ENCODE measurements at places on chromosomes 4 and X. TPM values are rescaled to one million over a fixed set of nuclear protein-coding genes. Genes with fewer than 3 reads are reported as not detected.

PNCK gene
- total RNA-seq: 12.3 TPM

DNA sequence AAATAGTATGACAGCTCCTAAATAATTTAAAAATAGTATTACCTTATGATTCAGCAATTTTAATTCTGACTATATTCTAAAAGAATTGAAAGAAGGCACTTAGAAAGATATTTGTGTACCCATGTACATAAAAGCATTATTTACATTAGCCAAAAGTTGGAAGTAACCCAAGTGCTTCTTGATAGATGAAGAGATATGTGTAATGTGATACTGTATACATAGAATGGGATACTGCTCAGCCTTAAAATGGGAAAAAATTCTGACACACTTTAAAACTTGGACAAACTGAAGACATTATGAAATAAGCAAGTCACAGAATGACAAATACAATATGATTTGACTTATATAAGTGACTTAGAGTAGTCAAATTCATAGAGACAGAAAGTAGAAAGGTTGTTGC lies 112.2 kb downstream of the IDS start:
- DNase-seq: no peak

GRCh38 chrX:14056206-14056605 lies 26.5 kb upstream of the GEMIN8 start:
- no peak for DNase-seq

GRCh38 chrX:40880712-40881111 lies 145.4 kb upstream of the MED14 start:
- no peak for DNase-seq

DNA sequence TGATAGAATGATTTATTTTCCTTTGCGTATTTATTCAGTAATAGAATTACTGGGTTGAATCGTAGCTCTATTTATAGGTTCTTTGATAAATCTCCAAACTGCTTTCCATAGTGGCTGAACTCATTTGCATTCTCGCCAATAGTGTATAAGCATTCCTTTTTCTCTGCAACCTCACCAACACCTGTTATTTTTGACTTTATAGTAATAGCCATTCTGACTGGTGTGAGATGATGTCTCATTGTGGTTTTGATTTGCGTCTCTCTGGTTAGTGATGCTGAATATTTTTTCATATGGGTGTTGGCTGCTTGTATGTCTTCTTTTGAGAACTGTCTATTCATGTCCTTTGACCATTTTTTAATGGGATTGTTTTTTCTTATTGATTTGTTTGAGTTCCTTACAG lies 160.7 kb downstream of the MID1IP1 start:
- no peak for DNase-seq

DNA sequence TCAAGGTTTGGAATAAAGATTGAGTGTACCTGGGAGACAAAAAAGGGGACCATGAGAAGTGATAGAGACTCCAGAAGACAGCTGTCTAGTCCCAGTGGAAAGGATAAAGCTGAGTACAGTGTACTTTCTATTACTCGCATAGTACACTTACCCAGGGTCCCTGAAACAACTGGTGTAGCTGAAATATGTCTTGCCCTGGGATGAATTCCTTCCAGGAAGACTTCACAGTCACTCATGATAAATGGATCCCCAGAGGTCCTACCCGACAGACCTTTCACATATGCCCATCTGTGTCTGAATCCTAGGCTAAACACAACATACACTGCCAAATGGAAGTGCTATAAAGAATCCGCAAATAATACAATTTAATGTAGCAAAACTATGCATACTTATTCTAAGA lies 48.2 kb upstream of the SPANXN1 start:
- no peak for DNase-seq

FAM9B gene
- 0.65 TPM for total RNA-seq

DNA sequence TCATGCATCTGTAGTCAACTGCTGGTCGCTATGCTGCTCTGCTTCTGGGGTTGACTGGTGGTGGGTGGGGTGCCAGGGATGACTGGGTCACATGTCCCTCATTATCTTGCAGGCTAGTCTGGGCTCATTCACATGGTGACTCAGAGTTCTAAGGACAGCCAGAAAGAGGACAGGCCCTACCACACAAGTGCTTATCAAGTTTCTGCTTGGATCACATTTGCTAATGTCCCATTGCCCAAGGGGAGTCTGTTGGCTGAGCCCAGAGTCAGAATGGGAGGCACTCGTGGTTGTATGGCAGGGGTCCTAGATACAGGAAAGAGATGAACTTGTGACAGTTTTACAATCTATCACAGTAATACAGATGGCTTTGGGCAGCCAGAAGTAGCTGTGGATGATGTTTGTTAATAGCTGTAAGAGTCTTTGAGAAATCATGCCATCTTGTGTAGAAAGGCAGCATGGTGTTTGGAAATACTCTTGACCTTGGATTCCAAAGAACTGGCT lies 221.3 kb downstream of the GPAT3 start:
- no peak for DNase-seq

SPANXD gene
- total RNA-seq: not detected

RRH gene
- total RNA-seq: 0.34 TPM

DNA sequence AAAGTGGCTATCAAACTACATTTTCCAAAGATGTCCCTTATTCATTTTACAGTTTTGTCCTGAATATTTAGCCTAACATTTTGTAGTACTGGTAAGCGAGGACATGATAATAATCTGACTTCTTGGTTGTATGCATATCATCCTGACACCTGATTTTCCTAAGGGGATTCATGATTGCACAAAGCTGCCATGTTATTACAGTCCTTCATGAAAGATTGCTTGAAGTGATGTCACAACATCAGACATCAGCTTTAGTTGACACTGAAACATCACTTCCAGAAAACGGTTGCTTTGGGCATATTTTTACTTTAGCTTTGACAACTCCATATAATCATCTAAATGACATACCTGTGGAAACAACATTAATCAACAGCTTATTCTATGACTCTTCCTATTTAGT lies 188.7 kb upstream of the PABPC4L start:
- no peak for DNase-seq

PRSS12 gene
- total RNA-seq: 2.4 TPM

GRCh38 chr4:141016117-141016798 lies 117.0 kb downstream of the RNF150 start:
- no peak for DNase-seq

All from ureter (tissue), 1 donor.